ENCODE measurements at places on chromosomes 5 and 9. TPM values are rescaled to one million over a fixed set of nuclear protein-coding genes. Genes with fewer than 3 reads are reported as not detected.

The CEL gene
- not detected for polyA plus RNA-seq

The CDKN2B gene
- 0.50 TPM for polyA plus RNA-seq

The ZNF454 gene
- not detected for polyA plus RNA-seq

The INSL6 gene
- not detected for polyA plus RNA-seq

The SLC31A2 gene
- polyA plus RNA-seq = 11.3 TPM

The SLC46A2 gene
- polyA plus RNA-seq = 0.13 TPM

The BBLN gene
- polyA plus RNA-seq = 194 TPM

The VLDLR gene
- 0.84 TPM for polyA plus RNA-seq

The ZFP37 gene
- polyA plus RNA-seq = 1.5 TPM

The IL13 gene
- polyA plus RNA-seq = not detected

The SLCO6A1 gene
- polyA plus RNA-seq = not detected

The TMEM252 gene
- polyA plus RNA-seq = not detected

The CCDC152 gene
- 1.7 TPM for polyA plus RNA-seq

The APBA1 gene
- not detected for polyA plus RNA-seq

The PCDHGA1 gene
- polyA plus RNA-seq = not detected

The TAF11L9 gene
- not detected for polyA plus RNA-seq

The MSMP gene
- polyA plus RNA-seq = 1.3 TPM

The SLC23A1 gene
- polyA plus RNA-seq = not detected

The SH3TC2 gene
- polyA plus RNA-seq = 0.47 TPM

The INSL4 gene
- polyA plus RNA-seq = not detected

The ABCA1 gene
- polyA plus RNA-seq = 0.10 TPM

The PLAC8L1 gene
- polyA plus RNA-seq = not detected

The TMEM232 gene
- polyA plus RNA-seq = not detected

The SHC3 gene
- not detected for polyA plus RNA-seq

The TMEM174 gene
- not detected for polyA plus RNA-seq

The SLC36A3 gene
- polyA plus RNA-seq = not detected

The PRELID2 gene
- polyA plus RNA-seq = 0.62 TPM

The WNT8A gene
- not detected for polyA plus RNA-seq

The SAXO1 gene
- not detected for polyA plus RNA-seq

The MCC gene
- 1.2 TPM for polyA plus RNA-seq

The FAM78A gene
- polyA plus RNA-seq = 7.5 TPM

The DND1 gene
- polyA plus RNA-seq = not detected

The RLN2 gene
- 1.3 TPM for polyA plus RNA-seq

The PRUNE2 gene
- not detected for polyA plus RNA-seq

The GRK6 gene
- 103 TPM for polyA plus RNA-seq

The GRXCR2 gene
- not detected for polyA plus RNA-seq

The PCDHA1 gene
- not detected for polyA plus RNA-seq

The TRIO gene
- polyA plus RNA-seq = 0.70 TPM

The ACTBL2 gene
- polyA plus RNA-seq = not detected

The PCSK1 gene
- not detected for polyA plus RNA-seq

The MZB1 gene
- 2.9 TPM for polyA plus RNA-seq

The ECSCR gene
- polyA plus RNA-seq = not detected

The ADAMTS12 gene
- not detected for polyA plus RNA-seq

The ABO gene
- polyA plus RNA-seq = not detected

The ZNF462 gene
- polyA plus RNA-seq = not detected

The TMEM245 gene
- 20.8 TPM for polyA plus RNA-seq

The TIMD4 gene
- 0.43 TPM for polyA plus RNA-seq

The C5orf58 gene
- polyA plus RNA-seq = not detected

The PRPF4 gene
- 17.7 TPM for polyA plus RNA-seq

The ZDHHC11B gene
- polyA plus RNA-seq = not detected

The TMEM8B gene
- polyA plus RNA-seq = 1.6 TPM

The SPATA6L gene
- 0.49 TPM for polyA plus RNA-seq

The TMC1 gene
- polyA plus RNA-seq = not detected

The CKMT2 gene
- polyA plus RNA-seq = not detected

The IFNA13 gene
- polyA plus RNA-seq = not detected
